Caco-2 (cell line): ENCODE measurements at places on chromosomes 2 and 18. TPM values are rescaled to one million over a fixed set of nuclear protein-coding genes. Genes with fewer than 3 reads are reported as not detected.

GRCh38 chr18:79615586-79615985 is 64.0 kb upstream of the CTDP1 start:
- no peak for DNase-seq

DNA sequence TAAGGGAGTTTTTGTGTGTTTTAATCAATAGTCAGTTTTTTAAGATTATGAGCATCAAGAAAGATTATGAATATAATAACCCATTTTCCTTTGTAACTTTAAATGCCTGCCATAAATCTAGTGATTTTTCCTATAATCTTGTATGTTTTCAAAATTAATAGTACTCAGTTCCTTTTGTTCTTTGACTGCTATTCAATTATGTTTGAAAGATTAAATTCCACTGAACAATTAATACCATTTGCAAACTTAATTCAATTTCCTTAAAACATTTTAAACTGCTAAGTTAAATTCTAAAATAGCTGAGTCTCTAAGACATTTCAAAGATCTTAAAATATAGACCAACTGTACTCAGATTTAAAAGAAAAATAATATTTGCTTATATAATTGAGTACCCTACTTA is 1173.9 kb upstream of the TMEFF2 start:
- no peak for DNase-seq

- no peak for DNase-seq
Observed at GRCh38 chr2:86064006-86064405, 41.7 kb downstream of the POLR1A start.

GRCh38 chr2:104938231-104938941 is 84.5 kb downstream of the POU3F3 start:
- no peak for DNase-seq

GRCh38 chr2:112540906-112541305 is 1.4 kb upstream of the POLR1B start:
- DNase-seq: no peak

- no peak for DNase-seq
Observed at GRCh38 chr18:48519431-48520100, 19.3 kb upstream of the CTIF start.

GRCh38 chr2:100197631-100198153 is 55.3 kb upstream of the AFF3 start:
- DNase-seq: no peak

Gene IGFBP5
- total RNA-seq: 0.20 TPM in 1 of 2 replicates, not detected in the other

Gene SLC39A6
- total RNA-seq: 19.5 and 20.1 TPM in 2 replicates
